AG04450 (cell line): ENCODE measurements at places on chromosomes 1 and 21. TPM values are rescaled to one million over a fixed set of nuclear protein-coding genes. Genes with fewer than 3 reads are reported as not detected.

Gene HTR1D
- polyA plus RNA-seq: 0.07 and 0.11 TPM in 2 replicates

Gene TINAGL1
- polyA plus RNA-seq: 0.32 and 0.36 TPM in 2 replicates

DNA sequence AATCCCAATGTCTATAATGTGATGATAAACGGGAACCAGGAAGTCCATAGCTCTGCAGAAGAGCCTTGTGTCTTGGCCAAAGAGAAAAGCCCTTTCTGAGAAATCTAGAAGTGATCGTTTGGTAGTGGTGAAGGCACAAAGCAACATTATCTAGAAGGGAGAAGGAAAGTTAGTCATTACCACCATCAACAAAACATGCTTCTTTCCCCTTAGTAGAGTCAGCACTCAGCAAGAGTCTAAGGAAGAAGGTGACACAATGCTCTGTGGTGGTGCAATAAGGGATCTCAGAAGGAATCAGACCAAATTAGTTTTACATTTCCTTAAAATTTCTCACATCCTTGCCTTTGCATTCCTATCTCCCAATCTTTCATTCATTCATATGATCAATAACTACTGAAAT lies 134.4 kb upstream of the PRDX6 start:
- no peak for DNase-seq

GRCh38 chr1:41724926-41725325 lies 193.8 kb downstream of the HIVEP3 start:
- no peak for DNase-seq

GRCh38 chr1:206510371-206510770 lies 3.0 kb downstream of the RASSF5 start:
- no peak for DNase-seq

GRCh38 chr1:43059640-43060574 lies 101.2 kb upstream of the SLC2A1 start:
- peak; percentile 29 for DNase-seq

GRCh38 chr1:109091078-109091838 lies 694 bp downstream of the TMEM167B start:
- DNase-seq: no peak

DNA sequence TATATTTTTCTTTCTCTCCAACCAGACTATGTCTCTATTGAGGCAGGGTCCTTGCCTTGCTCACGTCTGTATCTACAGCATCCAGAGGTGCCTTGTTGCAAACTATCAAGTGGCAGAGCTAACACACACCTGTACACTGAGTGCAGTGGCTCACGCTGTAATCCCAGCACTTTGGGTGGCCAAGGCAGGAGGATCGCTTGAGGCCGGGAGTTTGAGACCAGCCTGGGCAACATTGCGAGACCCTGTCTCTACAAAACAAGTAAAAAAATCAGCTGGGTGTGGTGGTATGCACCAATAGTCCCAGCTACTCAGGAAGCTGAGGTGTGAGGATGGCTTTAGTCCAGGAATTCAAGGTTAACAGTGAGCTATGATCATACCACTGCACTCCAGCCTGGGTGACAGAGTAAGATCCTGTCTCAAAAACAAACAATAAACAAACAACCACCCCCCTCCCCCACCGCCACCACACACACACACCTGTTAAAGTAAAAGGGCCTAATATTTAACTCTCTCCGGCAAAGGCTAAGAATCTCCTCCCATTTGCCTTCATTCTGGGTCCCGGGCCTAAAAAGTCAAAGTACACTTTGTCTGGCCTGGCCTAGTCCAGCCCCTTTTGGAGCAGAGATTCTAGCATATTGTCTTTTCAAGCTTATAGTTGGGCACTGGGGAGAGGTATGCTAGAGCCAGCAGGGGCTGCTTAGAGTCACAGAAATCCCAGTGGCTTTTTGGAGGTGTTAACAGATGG lies 9.5 kb upstream of the SLFNL1 start:
- no peak for DNase-seq

- DNase-seq: no peak
Measured at GRCh38 chr1:66917476-66917875, 7.2 kb downstream of the DNAI4 start.
